ENCODE measurements at places on chromosomes 11 and 22.

GRCh38 chr11:78949976-78950690, 375.5 kb upstream of the NARS2 start:
- no peak for DNase-seq

DNA sequence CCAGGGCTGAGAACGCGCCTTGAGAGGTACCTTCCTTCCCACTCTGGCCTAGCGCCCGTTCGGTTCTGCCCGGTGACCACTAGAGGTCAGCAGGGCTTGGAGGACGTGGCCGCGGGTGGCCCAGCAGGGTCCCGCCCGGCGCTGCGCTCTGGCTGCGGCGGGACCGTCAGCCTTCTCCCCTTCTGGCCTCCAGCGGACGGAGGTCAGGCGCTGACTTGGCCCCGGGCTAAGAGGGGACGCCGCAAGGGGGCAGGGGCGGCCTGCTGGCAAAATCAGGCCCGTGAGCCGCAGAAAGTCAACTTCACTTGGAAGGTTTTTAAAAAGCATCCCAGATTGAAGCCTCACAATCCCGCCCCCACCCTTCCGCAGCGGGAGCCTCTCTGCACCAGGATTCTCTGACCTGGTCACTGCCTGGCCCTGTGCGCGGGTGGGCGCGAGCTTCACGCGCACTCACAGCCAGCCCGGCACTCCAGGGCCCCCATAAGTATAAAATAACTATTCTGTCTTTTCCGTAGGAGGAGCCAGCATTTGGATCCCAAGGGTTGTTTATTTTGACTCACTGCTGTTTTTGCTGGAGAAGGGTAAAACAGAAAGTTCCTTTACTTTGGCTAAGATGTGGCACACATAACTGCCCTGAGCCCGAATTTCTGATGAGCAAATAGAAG, 23.2 kb upstream of the ZBTB16 start:
- peak; percentile 58 for DNase-seq

- no peak for DNase-seq
These were observed 13.6 kb downstream of the ADM start for GRCh38 chr11:10318527-10318802.

- DNase-seq = no peak
These were observed 1.4 kb downstream of the PACSIN3 start for GRCh38 chr11:47184711-47185304.

DNA sequence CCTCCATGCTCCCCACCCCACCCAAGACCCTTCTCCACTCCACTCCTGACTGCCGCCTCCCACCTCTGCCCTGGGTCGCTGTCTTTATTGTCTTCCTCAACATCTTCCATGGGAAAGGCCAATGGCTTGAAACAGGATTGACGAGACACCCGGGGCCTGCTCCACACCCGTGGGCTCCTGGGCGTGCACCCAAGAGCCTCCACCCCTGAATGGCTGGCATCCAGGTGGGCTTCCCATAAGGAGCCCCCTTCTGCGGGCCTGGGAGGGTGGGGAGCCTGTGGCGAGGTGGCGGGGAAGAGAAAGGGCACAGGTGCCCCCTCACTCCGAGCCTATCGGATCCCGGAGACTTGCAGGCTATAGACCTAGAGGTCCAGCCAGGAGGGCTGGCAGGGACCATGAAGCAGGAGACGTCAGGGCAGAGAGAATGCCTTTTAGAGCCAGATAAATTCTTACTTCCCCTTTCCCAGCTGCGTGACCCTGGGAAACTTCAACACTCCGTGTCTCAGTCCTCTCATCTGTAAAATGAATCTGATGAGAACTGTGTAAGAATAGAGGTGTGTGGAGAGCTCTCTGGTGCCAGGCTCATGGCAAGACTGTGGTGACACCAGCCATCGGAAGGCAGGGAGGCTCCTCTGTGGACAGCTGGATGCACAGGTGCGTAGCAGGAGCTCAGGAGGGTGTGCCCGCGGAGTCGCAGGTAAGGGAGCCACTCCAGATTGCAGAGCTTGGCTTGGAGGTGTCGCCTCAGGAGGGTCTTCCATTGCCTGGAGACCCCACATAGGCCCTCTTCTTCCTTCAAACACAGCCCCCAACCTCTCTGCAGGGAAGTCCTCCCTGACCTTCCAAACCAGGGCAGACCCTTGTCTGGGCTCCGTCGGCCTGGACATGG, 53.9 kb downstream of the SMIM38 start:
- no peak for DNase-seq

- DNase-seq = no peak
These were observed 86.6 kb downstream of the YAP1 start for GRCh38 chr11:102196816-102197215.

DNA sequence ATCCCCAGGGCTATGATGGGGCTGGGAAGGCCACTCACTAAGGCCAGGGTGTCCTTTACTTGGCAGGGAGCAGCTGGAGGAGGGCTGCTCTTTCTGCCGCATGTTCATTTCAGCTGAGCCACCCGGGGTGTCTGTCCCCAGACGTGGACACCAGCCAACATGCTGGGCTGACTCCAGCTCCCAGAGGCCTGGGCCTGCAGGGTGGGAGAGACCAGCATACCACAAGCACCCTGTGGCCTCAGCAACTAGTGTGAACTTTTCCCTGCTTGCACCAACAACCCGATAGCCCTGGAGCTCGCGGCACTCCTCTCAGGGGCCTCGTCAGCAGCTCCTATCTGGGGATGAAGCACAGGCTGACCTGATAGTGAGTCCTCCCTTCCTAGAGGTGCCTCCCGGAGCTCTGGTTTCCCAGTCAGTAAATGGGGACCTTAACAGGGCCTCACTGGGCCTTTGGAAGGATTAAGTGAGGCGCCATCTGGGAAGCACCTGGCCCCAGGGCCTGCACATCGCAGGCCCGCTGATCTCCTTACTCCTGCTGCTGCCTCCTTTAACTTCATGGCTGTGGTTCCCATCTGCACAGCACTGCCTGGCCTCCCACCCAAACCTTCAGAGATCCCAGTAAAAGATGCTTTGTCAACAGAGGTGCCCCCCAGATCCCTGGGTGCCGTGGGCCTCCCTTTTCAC, 83.4 kb downstream of the GALNT18 start:
- DNase-seq = no peak

DNA sequence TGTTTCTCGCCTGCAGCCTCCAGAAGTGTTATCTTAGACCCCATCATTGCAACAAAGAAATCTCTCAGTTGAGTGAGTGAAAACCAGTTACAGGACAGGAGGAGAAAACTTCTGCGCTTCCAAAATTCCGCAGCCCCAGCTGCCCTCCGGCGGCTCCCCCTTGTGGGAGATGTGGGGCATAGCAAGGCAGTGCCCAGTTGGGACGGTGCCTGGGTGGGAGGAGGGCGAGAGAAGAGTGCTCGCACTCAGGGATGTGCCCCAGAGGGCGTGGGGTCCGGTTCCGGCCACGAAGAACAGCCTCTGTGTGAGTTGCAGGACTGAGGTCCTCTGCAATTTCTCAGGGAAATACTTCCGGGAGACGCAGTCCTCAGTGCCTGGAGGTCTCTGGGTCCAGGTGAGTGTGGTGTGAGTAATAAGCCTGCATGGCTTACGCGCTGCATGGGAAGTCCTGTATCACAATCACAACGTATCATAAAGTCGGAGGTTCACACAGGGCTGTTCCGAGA, 87.0 kb upstream of the BLID start:
- peak; percentile 14 for DNase-seq
